Activated naive CD8-positive, alpha-beta T cell treated with anti-CD3 and anti-CD28 coated beads, Interleukin-2, amount 10 ng/mL, durations not matched to agents 7 days and 5 days (primary cell): ENCODE measurements at places on chromosomes 4 and X. TPM values are rescaled to one million over a fixed set of nuclear protein-coding genes. Genes with fewer than 3 reads are reported as not detected.

Gene TSPYL2
- 76.4 TPM for total RNA-seq

Gene UBA6
- 65.2 TPM for total RNA-seq

Gene SMIM31
- not detected for total RNA-seq

Gene SATL1
- not detected for total RNA-seq

Gene TMEM156
- 14.9 TPM for total RNA-seq

Gene UCP1
- total RNA-seq, result not detected

Gene CCDC120
- total RNA-seq, result 9.1 TPM

Gene TFE3
- total RNA-seq, result 26.1 TPM

Gene RHOH
- total RNA-seq, result 187 TPM

Gene MAGED4B
- 3.2 TPM for total RNA-seq

Gene RAB40A
- total RNA-seq, result 0.26 TPM

Gene MND1
- total RNA-seq, result 29.1 TPM

Gene ENPEP
- 0.68 TPM for total RNA-seq

Gene JCHAIN
- 0.60 TPM for total RNA-seq

Gene CLOCK
- total RNA-seq, result 8.5 TPM

Gene GRIA3
- total RNA-seq, result 0.39 TPM

Gene APLN
- total RNA-seq, result 2.4 TPM

Gene BGN
- not detected for total RNA-seq

Gene LONRF3
- total RNA-seq, result 1.6 TPM

Gene WDR45
- total RNA-seq, result 55.1 TPM

Gene CT45A3
- not detected for total RNA-seq

Gene ODAPH
- total RNA-seq, result 0.31 TPM

Gene BANK1
- 0.72 TPM for total RNA-seq

Gene BRS3
- total RNA-seq, result not detected

Gene FAM114A1
- total RNA-seq, result 0.33 TPM

Gene CT45A10
- not detected for total RNA-seq

Gene FOXR2
- total RNA-seq, result not detected

Gene TRIM2
- 0.62 TPM for total RNA-seq

Gene MCF2
- 0.69 TPM for total RNA-seq

Gene KLHL13
- total RNA-seq, result 0.47 TPM
